ENCODE measurements at places on chromosomes 4 and X.
A peak's percentile ranks its signal among the peaks of the same experiment; 100 is the strongest.

GRCh38 chr4:40196272-40196671 lies 559 bp upstream of the RHOH start:
- no peak for DNase-seq

GRCh38 chrX:68570598-68570997 lies 71.7 kb downstream of the YIPF6 start:
- no peak for DNase-seq

GRCh38 chr4:164748375-164748774 lies 5.6 kb upstream of the SMIM31 start:
- DNase-seq, result no peak

GRCh38 chr4:166165829-166166420 lies 292.9 kb downstream of the TLL1 start:
- DNase-seq, result peak; percentile 65

Measured in COR-L47 (cell line).